ENCODE measurements at places on chromosomes 6 and 20.

- no peak for DNase-seq
These were observed 100.5 kb upstream of the SUPT3H start for GRCh38 chr6:45478240-45478639.

GRCh38 chr6:52893803-52894202, 15.7 kb downstream of the GSTA3 start:
- DNase-seq, result no peak

DNA sequence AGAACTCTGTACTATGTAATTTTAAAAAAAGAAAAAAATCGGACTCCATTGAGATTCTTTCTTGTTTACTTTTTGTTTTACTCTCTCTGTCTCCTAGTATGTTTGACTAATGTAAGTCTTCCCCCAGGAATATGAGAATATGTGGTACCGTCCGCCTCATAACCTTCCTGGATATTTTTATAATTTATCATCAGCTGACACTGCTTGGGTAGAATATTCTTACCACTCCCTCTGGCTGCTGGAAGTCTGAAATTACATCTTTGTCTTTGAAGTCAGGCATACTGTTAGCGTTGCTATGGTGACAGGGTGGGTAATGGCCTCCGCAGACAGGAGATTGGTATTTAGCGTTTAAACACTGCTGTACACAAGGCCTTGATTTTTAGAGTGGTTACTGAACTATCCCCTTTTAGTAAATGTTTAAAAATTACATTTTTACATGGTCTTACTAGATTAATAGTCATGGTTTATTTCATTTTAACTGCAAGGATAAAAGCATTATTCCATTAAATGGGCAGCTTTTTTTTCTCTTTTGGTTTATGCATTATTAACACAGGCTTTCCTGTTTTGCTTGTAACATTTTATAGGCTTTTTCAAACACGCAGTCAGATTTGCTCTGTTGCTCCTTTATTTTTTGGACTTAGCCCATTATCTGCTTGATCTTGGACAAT, 176.4 kb downstream of the ARID1B start:
- peak; percentile 75 for DNase-seq

DNA sequence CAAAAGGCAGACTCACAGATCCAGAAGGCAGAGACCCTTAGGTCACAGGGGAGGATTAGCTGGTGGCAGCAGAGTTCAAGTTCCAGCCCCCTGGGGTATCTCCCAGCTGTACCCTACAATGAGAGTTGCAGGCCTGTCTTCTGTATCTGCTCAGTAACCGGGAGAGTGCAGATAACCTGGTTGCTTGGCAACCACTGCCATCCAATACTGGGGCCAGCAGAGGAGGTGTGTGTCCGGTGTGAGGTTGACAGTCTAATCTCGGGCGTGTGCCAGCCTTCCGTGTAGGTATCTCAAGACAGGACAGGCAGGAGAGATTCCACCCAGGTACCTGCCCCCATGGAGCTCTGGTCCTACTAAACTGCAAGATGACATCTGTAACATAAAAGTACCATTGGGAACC, 56.6 kb upstream of the TBC1D7 start:
- no peak for DNase-seq

DNA sequence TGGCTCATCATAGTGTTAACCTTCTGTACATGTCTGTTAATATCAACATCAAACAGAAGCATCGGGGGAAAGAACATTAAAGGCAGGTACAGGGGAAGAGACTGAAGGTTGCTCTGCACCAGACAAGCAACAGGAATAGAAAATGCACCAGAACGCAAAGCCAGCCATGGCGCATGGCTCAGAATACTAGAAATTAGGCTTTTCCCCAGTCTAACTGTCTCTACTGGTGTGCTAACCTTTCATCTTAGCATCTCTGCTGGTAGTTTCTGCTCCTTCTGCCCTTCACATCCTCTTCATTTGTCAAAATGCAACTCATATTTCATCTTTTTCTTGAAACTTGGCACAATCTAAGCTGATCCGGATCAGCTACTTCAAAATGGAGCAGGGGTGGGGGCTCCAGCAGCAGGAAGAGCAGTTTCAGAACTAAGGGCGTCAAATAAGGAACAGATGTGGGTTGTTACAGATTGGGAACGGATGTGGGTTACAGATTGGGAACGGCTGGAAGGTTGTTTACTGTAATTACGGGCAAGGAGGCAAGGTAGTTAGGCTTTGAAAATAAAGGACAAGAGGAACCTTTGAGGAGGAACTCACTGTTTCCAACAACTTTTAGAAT, 13.1 kb upstream of the RNASET2 start:
- DNase-seq, result no peak

DNA sequence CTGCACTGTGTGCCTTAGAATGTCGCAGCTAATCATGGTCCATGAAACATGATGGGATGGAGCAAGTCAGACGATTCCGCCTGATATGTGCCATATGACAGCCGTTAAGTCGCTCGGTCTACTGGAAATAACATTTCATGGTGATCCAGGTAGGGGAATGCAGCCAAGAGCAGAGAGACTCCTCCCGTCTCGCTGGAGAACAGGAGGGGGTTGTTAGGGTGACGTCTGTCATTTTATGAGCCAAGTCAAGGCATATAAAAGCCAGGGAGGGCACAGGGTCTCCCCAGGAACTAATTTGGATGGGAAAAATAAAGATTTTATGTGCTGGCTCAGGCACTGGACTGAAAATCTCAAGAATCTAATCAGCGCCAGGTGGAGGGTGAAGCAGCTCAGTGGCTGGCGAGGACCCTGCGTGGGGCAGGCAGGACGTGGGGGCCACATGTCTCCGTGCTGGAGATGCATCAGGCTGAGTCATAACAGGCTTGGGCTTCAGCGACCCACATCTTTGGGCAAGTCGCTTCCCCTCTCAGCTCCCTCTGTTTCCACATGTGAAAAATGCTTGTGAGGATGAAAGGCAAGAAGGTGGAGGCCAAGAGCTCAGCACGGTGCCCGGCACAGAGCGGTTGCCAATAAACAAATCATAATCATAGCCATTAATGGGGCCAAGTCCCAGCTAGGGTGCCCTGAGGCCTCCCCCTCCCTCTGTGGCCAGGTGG, 234.6 kb downstream of the ANKRD60 start:
- DNase-seq, result no peak

DNA sequence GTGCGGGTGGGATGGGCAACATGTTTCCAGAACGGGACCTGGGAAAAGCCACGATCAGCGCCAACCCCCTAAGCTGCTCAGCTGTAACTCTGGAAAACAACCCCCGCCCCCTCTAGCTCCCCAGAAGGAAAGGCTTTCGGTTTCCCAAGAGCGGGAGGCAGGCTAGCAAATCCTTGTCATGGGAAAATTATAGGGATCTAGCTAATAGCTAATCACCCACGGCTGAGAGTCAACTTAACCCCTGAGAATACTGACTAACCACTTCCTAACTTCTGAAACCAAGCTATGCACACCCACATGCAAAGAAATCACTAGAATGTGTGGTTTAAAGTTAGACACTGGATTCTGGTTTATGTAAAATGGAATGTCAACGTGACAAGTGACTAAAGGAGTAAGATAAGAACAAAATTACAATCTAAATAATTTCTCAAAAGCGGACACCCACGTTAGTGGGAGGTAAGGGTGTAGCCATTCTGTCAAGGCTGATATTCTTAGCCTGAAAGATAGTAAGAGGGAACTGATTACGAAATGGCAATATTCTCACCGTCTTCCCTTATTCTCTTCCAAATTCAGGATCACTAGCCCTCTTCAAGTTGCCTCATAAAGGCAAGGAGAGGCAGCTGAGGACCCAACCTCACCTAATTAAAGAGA, 20.1 kb downstream of the JAG1 start:
- no peak for DNase-seq

DNA sequence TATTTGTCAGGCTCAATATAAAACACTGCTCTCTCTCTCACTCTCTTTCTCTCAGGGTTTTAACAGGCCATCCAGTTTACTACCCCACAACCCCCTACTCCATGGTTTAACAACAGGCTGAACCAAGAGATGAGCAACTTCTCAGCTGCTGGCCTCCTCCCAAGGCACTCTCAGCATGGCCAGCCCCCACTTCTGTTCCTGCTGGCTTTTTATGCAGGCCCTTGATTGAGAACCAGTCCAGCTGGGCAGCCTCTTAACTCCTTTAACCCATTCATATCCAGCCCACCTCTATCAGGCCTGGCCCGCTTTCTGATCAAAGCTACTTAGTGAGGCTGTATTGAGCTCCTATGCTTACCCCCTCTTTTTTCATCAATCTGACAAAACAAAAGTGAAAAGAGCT, 346.8 kb upstream of the POU3F2 start:
- DNase-seq, result no peak

DNA sequence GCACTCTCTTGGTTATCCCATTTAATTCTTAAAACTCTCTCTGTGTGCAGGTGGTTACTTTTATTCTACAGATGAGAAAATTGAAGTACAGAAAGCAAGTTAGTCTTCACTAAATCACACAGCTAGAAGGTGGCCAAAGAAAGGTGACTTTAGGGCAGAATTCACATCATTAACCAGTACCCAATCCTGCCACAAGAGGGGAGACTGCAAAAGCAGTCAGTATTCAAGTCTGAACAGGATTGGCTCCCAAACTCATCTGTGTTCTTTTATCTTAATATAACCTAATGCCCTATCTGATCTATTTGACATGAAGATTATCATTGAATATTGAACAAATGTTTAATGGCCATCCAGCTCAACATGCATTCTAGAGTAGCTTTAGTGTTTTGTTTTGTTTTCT, 225.3 kb upstream of the FAM83B start:
- no peak for DNase-seq

DNA sequence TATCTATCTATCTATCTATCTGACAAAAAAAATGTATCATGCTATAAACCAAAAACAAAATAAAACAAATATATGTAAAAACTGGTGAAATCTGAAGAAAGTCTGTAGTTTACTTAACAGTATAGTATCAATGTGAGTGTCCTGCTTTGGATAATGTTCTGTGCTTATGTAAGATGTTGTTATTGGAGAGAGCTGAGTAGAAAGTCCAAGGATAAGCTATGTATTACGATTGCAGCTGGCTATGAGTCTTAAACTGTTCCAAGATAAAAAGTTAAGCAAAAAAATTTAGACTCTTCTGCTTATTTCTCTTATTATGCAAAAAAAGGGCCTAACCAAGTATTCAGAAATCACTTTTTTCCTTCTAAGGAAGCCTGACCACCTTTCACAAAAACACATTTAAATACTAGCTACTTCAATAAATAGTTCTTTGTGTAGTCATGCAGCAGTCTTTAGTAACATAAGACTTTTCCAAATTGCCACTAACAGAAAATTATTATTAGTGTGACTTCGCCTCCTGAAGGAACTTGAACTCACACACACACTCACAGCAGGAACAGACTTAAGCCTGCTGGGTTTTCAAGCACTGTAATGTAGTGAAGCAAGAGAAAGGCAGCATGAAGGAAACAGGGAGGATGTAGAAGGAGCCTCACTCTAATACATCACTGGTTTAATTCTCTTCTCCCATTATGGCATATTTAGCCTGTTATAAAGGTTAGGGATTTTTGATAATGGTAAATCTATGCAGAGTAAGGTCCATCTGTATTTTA, 265.8 kb upstream of the GJE1 start:
- peak; percentile 1 for DNase-seq

- no peak for DNase-seq
These were observed 187.3 kb upstream of the SASH1 start for GRCh38 chr6:148155293-148155692.

DNA sequence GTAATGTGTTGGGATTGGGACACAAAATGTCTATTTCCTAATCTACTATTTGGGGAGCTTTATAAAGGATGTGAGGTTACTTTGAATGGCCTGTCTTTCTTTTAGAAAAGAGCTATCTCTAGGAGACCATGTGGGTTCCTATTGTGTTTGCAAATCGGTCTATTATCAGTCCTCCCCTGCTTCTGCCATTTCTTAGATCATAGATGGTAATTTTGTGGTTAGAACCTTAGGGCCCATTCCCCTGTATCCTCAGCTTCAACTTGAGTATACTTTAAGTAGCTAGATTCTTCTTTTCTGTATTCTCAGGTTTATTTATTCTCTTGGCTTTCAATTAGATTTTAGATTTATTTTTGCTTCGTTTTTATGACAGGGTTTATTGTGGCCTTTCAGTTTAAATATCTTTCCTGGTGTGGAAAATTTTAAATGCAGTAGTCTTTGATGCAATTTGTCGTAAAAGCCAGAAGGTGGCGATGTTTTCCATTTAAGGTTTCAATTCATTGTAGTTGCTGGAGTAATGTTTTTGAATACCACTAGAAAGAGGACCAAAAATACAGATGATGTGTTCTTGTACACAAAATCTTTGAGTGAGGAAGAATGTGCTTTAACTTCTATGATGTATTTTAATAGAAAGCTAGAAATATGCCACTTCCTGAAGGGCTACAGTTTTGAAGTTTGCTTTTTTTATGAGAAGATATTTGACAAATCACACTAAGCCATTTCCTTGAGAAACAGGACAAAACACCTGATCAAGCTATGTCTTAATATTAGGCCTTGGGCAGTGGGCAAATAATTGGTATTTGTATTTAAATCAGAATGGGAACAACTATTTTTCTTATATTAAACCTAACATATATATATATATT, 20.3 kb downstream of the TBPL1 start:
- DNase-seq, result no peak

GRCh38 chr6:72704979-72705378, 83.1 kb downstream of the KCNQ5 start:
- no peak for DNase-seq

DNA sequence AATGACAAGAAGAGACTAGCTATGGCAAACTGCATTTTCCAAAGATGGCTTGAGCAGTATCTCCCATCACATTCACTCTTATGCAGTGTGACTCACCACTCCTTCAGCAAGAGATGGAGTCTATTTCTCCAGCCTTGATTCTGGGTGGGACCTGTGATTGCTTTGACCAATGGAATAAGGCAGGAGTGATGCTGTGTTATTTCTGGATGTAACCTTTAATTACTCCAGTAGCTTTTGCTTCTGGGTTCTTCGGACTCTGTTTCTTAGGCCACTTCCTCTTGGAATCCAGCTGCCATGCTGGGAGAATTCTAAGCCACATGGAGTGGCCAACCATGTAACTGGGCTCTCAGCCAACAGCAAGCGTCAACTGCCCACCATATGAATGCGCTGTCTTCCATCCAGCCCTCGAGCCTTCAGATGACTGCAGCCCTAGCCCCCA, 50.7 kb downstream of the TGM2 start:
- no peak for DNase-seq

DNA sequence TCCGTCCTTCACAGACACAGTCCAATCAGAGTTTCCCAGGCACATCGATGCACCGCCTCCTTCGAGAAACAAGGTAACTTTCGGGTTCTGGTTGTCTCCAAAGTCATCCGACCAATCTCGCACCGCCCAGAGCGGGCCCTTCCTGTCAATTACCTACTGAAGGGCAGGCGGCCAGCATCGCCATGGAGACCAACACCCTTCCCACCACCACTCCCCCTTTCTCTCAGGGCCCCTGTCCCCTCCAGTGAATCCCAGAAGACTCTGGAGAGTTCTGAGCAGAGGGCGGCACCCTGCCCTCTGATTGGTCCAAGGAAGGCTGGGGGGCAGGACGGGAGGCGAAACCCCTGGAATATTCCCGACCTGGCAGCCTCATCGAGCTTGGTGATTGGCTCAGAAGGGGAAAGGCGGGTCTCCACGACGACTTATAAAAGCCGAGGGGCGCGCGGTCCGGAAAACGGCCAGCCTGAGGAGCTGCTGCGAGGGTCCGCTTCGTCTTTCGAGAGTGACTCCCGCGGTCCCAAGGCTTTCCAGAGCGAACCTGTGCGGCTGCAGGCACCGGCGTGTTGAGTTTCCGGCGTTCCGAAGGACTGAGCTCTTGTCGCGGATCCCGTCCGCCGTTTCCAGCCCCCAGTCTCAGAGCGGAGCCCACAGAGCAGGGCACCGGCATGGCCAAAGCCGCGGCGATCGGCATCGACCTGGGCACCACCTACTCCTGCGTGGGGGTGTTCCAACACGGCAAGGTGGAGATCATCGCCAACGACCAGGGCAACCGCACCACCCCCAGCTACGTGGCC, at the start of gene HSPA1B:
TSS of gene HSPA1B (plus strand) at position 453 of the 794 bp plus-strand sequence. CDS start at position 666, 213 bp downstream.
- DNase-seq, result peak; percentile 100

- no peak for DNase-seq
These were observed 466.9 kb downstream of the CBLN4 start for GRCh38 chr20:55538261-55538908.

Data from brain pericyte (primary cell).